ENCODE measurements at places on chromosomes 1 and 21. TPM values are rescaled to one million over a fixed set of nuclear protein-coding genes. Genes with fewer than 3 reads are reported as not detected.

Gene FAM131C
- 0.89 TPM for total RNA-seq

Gene SDHC
- total RNA-seq, result 47.0 TPM

Gene RNU1-4
- under 0.01 TPM for total RNA-seq

Gene MAGOH
- total RNA-seq, result 42.4 TPM

Gene ANGPTL3
- total RNA-seq, result not detected

Gene TDRKH
- 12.0 TPM for total RNA-seq

Gene FH
- 53.6 TPM for total RNA-seq

Gene TPR
- 43.1 TPM for total RNA-seq

Gene PLPPR5
- total RNA-seq, result 0.50 TPM

Gene BCAS2
- total RNA-seq, result 58.1 TPM

Measured in kidney epithelial cell (primary cell).